ENCODE measurements at places on chromosomes 6 and 20. TPM values are rescaled to one million over a fixed set of nuclear protein-coding genes. Genes with fewer than 3 reads are reported as not detected.

FAM50B gene
- polyA plus RNA-seq = 5.6 TPM

ZSWIM3 gene
- polyA plus RNA-seq = 3.4 TPM

DNA sequence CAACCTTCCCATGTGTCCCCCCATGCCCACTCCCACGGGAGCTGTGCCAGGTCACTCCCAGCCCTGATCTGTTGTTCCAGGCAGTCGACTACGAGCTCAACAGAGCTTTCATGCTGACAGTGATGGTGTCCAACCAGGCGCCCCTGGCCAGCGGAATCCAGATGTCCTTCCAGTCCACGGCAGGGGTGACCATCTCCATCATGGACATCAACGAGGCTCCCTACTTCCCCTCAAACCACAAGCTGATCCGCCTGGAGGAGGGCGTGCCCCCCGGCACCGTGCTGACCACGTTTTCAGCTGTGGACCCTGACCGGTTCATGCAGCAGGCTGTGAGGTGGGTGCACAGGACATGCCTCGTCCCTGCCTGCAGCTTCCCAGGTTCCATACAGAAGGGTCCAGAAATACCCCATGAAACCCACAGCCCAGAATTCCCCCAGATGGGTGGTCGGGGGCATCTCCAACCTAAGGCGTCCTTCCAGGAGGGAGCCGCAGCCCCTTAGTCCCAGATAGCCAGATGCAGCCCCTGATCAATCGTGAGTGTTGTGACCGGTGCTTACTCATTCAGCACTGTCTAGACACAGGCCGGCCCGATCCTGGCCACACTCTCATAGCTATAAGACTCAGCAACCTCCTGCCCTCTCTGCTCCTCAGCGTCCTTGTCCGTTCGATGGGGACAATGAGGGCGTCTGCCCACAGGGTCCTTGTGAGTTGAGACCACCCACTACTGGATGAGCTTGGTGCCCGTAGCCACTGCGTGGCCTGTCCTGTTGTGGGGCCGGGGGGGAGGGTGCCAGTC lies 142.1 kb downstream of the TAF4 start:
- DNase-seq = peak; percentile 65

- DNase-seq = no peak
These were observed 6.0 kb upstream of the DNAAF9 start for GRCh38 chr20:3413393-3413889.

DNA sequence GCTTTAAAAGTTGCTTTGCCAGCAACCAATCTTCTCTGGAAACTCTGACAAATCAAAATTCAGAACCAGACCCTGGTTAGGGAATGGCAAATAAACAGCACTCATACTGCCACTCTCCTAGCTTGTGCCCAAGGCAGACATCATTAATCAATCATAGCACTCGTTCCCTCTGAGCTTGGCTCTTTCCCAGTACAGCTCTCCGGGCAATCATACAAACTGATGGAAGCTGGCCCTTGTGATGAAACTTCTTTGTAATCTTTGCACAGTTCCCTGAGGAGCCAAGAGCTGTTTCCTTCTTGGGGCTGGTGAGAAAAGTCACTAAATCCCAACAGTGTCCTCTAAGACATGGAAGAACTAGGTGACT lies 34.7 kb downstream of the KIAA1755 start:
- DNase-seq = peak; percentile 80

DNA sequence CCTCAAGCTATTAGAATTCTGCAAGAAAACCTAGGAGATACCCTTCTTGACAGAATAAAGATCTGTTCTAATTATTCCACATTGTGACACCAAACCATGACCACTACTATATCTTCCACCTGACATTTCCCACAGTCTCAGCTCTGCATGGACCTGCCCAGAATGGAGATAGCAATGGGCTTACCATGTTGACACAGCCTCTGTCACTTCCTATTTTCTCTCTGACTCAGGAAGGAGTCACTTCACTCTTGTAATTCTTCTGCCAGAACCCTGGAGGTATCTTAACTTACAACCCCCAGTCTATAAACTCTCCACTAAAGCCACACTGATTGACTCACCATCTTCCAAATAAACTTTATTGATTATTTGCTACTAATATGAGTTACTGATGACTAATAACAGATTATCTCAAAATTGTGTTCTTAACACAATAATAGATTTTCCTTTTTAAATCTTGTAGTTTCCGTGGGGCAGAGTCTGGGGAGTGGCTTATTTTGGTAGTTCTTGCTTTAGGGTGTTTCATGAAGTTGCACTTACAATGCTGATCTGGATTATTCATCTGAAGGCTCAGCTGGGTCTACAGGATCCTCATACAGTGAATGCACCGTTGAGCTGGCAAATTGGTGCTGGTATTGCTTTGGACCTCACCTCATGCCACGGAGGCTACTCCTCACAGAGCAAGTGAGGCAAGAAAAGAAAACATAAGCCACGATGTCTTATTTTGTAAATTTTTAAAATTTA lies 869.9 kb downstream of the KIF16B start:
- DNase-seq = peak; percentile 5

DNA sequence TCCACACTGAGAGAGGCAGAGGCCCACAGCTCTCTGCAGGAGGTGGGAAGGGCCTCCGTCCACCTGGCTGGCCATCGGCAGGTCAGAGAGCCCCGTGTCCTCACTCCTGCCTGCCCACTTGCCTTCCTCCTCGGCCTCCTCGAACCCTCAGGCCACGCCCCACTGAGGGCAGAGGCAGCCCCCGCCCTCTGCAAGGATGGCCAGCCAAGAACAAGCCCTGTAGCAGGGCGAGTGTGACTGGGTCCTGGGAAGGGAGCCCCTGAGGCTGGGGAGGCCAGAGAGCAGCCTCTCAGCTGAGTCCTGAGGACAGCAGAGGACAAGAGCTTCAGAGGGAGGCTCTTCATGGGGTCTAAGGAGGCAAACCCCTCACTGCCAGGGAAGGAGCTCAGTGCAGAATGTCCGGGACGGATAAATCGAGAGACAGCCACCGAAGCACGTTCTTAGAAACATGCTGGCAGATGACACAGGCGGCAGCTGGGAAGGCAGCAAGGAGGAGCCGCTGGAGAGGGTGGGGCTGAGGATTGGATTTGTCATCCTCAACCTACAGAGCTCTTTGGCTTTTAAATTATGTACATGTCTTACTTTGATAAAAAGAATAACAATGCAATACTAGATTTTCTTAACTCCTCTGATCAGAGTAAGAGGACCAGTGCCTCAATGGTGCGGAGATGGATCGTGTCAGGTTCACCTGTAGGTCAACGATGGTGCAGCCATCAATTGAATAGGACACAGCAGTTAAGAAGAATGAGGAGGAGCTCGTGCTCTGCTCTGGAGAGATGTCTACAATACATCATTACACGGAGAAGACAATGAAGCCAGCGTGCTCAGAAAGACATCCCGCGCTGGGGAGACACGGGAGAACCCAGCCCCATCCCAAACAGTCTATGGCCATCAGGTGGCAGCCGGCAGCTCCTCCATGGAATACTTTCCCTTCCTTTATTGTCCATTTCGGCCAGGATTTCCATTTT lies 53.0 kb downstream of the GNAS-AS1 start:
- DNase-seq = no peak

DNA sequence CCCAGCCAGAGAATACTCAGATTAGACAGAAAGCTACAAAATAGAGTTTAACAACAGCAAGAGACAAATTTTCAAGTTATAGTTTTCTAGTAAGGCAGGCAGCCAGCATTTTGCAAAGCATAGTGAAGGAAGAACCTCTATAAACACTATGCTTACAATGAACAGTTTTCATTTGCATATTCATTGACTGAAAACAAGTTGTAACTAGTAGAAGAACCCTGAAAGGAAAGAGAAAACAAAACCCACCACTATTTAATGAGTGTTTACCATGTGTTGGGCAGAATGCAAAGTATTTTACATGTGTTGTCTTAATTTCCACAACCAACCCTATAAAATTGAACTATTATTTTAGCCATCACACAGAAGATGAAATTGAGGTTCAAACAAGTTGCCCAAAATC lies 196.1 kb downstream of the UBE3D start:
- DNase-seq = no peak

DNA sequence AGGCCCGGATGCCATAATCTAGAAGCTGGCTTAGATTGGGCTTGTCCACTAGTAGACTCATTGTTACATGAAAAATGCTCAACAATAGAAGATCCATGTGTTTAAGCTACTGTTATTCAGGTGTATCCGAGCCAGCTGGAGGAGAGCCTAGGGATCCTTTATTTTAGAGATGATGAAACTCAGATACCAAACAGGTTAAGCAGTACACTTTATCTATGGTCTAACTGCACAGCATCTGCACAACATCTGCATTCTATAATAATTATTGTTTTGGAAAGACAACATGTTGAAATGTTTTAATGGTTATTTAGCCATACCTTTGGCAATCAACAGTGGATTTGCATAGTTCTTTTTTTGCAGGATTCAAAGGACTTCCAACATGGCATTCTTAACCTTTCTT lies 134.1 kb downstream of the RFPL4B start:
- no peak for DNase-seq

GRCh38 chr6:33428966-33429749 lies 9.3 kb downstream of the SYNGAP1 start:
- DNase-seq = no peak

GRCh38 chr6:6284221-6284966 lies 36.1 kb downstream of the F13A1 start:
- DNase-seq = no peak

TPBG gene
- polyA plus RNA-seq = 54.6 TPM

SLC12A5 gene
- 0.27 TPM for polyA plus RNA-seq

RFX6 gene
- not detected for polyA plus RNA-seq

ZNF512B gene
- polyA plus RNA-seq = 3.5 TPM

TSPO2 gene
- polyA plus RNA-seq = not detected

DNA sequence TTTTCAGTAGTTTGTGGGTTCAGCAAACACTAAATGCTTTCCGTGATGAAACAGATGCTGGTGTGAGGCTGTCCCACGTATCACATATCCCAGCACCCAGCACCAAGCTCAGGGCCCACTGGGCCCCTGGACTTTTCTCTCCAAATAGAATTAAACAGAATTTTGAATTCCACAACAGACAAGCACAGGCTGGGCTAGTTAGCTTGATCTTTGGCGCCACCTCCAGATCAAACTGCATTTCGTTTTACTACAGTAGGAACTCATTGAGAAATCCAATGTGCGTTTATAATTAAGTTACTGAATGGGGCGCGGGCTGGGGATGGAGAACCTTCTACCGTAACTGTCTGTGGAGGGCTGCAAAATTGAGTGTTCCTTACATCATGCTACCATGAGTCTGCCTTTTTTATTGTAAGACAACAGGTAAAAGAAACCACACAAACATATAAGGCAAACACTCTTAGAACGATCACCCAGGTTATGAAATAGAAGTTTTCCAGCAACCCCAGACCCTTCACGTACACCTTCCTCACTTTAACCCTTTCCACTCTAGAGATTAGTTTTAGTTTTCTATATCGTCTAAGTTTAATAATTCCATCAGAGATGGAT lies 107.8 kb downstream of the ZFP64 start:
- DNase-seq = peak; percentile 82

- DNase-seq = peak; percentile 50
These were observed 81.9 kb upstream of the IYD start for GRCh38 chr6:150286912-150287311.

- no peak for DNase-seq
These were observed 17.6 kb downstream of the CD2AP start for GRCh38 chr6:47495207-47495606.

DNA sequence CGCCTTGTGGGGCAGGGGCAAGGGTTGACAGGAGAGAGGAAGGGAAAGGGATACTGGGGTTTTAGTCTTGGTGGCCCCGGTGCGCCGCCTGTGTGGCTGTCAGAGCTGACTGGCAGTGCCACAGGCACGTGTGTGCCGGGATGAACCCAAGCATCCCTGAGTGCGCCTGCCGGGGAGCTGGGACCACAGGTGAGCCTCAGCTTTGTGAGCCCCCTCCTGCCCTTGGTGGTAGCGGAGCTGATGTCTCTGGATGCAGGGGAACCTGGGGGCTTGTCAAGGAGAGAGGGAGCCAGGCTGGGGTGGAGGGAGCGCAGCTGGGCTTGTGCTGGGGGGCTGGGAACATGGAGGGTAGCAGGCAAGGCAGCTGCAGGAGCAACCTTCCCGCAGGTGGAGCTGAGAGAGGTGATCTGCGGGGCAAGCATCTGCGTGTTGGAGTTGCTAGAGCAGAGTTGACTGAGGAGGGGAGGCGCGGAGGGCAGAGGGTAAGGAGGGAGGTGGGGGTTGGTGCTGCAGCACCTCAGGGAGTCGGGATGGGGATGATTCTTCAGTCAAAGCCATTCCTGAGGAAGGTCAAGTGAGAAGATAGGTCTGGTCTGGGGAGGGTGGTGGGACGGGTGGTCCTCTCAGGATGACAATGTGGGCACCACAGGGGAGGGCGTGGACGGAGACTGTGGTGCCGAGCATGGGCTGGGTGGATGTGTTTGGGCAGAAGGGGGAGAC lies 28.1 kb downstream of the PYGB start:
- DNase-seq = no peak

- DNase-seq = no peak
These were observed 46.2 kb downstream of the LY86 start for GRCh38 chr6:6634735-6635075.

ZC2HC1B gene
- not detected for polyA plus RNA-seq

All from fibroblast of lung (primary cell).